Naive B cell (primary cell): ENCODE measurements at places on chromosomes 7 and 10.

GRCh38 chr10:126959906-126960685 lies 54.9 kb downstream of the DOCK1 start:
- DNase-seq: no peak

DNA sequence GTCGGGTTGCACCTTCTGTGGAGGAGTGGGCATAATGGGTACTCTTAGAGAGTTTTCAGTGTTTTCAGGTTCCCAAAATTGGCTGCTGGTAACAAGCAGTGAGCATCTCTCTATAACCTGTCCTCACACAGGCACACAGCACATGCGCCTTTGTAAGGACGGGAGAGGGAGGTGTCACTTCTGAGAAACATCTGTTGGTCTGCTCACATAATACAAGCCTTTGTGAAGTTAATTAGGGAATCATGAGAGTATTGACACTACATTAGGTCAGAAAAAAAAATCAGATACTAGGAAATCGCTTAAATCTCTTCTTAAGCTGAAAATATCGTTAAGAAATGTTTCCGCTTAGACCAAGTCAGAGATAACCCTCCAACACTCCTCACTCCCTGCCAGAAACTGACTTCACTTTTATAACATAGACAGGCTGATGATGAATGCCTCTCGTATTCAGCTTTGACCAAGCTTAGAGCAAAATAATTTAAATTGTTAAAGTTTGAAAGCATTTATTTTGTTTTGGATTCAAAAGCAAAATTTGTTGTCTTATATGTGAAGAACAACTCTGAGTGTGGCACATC lies 769.7 kb downstream of the TNS3 start:
- DNase-seq: no peak

GRCh38 chr10:59968705-59969104 lies 62.3 kb upstream of the CCDC6 start:
- no peak for DNase-seq

- no peak for DNase-seq
Measured at GRCh38 chr10:27100813-27101347, 586 bp upstream of the ANKRD26 start.

DNA sequence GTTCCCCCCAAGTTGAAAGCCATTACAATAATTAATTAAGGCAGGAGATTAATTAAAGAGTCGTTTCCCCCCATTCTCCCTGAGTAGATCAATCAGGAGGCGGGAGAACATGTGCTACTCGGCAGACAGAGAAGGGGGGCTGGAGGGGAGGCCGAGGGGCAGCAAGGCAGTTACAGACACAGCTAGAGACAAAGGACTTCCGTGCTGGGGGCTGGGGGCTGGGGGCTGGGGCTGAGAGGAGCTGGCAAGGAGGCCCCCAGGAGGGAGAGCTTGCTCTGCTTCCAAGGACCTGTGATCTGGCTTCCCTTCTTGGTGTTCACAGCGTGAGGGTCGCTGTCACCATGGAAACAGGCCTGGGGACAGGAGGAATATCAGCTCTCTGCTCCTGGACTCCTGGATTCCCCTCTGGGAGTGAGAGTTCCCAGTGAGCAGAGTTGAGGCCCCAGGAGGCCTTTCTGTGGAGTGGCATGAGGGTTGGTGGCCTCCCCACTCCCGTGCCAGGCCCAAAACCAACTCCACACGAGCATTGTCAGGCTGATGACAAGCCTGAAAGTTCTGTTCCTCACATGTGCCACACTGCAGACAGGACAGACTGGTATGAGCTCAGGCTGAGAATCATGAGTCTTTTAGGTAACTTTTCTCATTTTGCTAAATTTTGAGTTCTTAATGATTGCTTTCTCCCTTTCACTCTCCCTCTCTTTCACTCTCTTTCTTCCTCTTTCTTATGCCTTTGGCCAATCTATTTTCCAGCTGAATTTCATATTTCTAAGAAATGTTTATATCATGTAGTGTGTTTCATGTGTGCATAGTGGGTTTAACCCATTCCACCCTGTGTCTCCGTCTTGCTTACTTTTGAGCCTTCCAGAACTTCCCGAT lies 16.4 kb downstream of the FAM241B start:
- no peak for DNase-seq

GRCh38 chr10:19833170-19833824 lies 17.1 kb downstream of the PLXDC2 start:
- no peak for DNase-seq

- DNase-seq: no peak
Measured at GRCh38 chr7:22156205-22156604, 200.7 kb downstream of the RAPGEF5 start.

GRCh38 chr7:40944981-40945585 lies 757.8 kb downstream of the INHBA start:
- DNase-seq: no peak
